Breast epithelium (tissue), 4 donors: ENCODE measurements at places on chromosomes 5 and 9.
A peak's percentile ranks its signal among the peaks of the same experiment; 100 is the strongest.

- H3K27ac ChIP-seq: no peak overlapping the region
- DNase-seq: no peak
- H3K4me3 ChIP-seq: no peak overlapping the region
- H3K4me1 ChIP-seq: no peaks in the 10 kb centered on the region
Measured at GRCh38 chr5:68699966-68700365, 393.8 kb upstream of the SLC30A5 start.

DNA sequence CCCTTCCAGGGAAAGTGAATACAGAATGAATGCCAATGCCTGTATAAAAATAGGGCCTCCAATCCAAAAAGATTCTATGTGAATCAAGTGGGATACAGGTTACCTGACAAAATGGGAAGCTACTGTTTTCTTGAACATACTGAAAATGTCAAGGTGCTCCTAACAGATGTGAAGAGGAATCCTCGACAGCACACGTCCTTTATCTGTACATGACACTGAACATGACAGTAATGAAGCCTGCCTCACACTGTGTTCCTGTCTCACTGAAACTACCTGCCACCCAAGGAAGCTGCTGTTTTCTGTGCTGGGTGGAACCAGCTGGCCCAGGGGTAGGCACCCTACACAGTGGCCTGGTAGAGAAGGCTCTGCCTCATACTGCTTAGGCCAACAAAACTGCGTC, 165.3 kb upstream of the RAPGEF1 start:
- no peak overlapping the region for H3K4me3 ChIP-seq
- H3K27me3 ChIP-seq: no peaks in the 10 kb centered on the region
- H3K36me3 ChIP-seq: no peaks in the 10 kb centered on the region
- H3K27ac ChIP-seq: no peak overlapping the region
- no peak for DNase-seq

GRCh38 chr9:137041124-137041523, 4.9 kb downstream of the NPDC1 start:
- DNase-seq: no peak
- no peaks in the 10 kb centered on the region for H3K27me3 ChIP-seq
- H3K36me3 ChIP-seq: no peaks in the 10 kb centered on the region
- H3K4me1 ChIP-seq: peaks cover 9% of the 10 kb centered on the region
- H3K4me3 ChIP-seq: peak overlapping the region; percentile 41

DNA sequence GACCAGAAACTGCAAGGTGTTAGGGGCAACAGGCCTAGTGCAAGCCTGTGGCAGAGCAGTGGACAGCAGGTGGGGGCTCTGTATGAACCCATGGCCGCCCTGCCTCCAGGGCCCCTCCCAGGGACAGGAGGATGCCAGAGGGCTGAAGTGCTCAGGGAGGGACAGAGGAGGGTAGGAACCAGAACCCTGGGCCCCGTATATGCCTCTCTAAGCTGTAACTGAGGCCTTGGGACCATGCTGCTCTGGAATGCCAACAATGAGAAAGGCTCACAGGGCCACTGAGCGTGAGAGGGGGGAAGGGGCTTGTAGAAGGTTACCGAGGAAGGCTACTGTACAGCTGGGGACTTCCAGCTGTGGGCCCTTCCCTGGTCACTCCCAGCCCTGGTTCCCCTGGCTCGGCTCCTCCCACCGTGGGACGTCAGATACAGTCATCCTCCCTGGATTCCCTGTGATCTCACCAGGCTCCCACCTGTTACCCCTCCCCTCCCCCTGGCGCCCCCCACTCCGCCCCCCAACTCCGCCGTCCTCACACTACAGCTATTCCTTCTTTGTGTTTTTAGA, 21.1 kb downstream of the AQP7 start:
- H3K4me3 ChIP-seq: no peak overlapping the region
- no peaks in the 10 kb centered on the region for H3K36me3 ChIP-seq
- no peaks in the 10 kb centered on the region for H3K27me3 ChIP-seq
- H3K4me1 ChIP-seq: no peaks in the 10 kb centered on the region

GRCh38 chr9:137899551-137900360, 22.2 kb downstream of the CACNA1B start:
- no peak overlapping the region for H3K4me3 ChIP-seq
- no peaks in the 10 kb centered on the region for H3K4me1 ChIP-seq
- H3K27me3 ChIP-seq: peaks cover 8% of the 10 kb centered on the region

- no peak for DNase-seq
- no peaks in the 10 kb centered on the region for H3K36me3 ChIP-seq
- H3K27ac ChIP-seq: no peak overlapping the region
- H3K4me1 ChIP-seq: no peaks in the 10 kb centered on the region
Measured at GRCh38 chr9:109118808-109119438, 824 bp downstream of the TMEM245 start.

GRCh38 chr5:32020271-32020670, 153.8 kb downstream of the GOLPH3 start:
- peaks cover 5% of the 10 kb centered on the region for H3K4me1 ChIP-seq
- no peaks in the 10 kb centered on the region for H3K36me3 ChIP-seq
- no peak overlapping the region for H3K27ac ChIP-seq
- H3K4me3 ChIP-seq: no peak overlapping the region
- no peaks in the 10 kb centered on the region for H3K27me3 ChIP-seq
- no peak for DNase-seq

GRCh38 chr5:142248853-142249462, 75.9 kb downstream of the SPRY4 start:
- peaks cover 4% of the 10 kb centered on the region for H3K4me1 ChIP-seq
- no peak overlapping the region for H3K4me3 ChIP-seq
- H3K27me3 ChIP-seq: no peaks in the 10 kb centered on the region
- H3K36me3 ChIP-seq: no peaks in the 10 kb centered on the region
- peak overlapping the region; percentile 23 for H3K27ac ChIP-seq

- peak within 1 kb of the TSS; percentile 81 for H3K4me3 ChIP-seq
- peak; percentile 63 for DNase-seq
- peaks cover 8% of the 10 kb centered on the region for H3K4me1 ChIP-seq
- no peaks in the 10 kb centered on the region for H3K27me3 ChIP-seq
- H3K27ac ChIP-seq: peak within 1 kb of the TSS; percentile 97
- no peaks in the 10 kb centered on the region for H3K36me3 ChIP-seq
Measured at GRCh38 chr5:78648359-78649210, at the start of gene LHFPL2. Gene LHFPL2 (minus strand): TSS chr5:78648772. CDS start chr5:78510213, 138,559 bp downstream.

DNA sequence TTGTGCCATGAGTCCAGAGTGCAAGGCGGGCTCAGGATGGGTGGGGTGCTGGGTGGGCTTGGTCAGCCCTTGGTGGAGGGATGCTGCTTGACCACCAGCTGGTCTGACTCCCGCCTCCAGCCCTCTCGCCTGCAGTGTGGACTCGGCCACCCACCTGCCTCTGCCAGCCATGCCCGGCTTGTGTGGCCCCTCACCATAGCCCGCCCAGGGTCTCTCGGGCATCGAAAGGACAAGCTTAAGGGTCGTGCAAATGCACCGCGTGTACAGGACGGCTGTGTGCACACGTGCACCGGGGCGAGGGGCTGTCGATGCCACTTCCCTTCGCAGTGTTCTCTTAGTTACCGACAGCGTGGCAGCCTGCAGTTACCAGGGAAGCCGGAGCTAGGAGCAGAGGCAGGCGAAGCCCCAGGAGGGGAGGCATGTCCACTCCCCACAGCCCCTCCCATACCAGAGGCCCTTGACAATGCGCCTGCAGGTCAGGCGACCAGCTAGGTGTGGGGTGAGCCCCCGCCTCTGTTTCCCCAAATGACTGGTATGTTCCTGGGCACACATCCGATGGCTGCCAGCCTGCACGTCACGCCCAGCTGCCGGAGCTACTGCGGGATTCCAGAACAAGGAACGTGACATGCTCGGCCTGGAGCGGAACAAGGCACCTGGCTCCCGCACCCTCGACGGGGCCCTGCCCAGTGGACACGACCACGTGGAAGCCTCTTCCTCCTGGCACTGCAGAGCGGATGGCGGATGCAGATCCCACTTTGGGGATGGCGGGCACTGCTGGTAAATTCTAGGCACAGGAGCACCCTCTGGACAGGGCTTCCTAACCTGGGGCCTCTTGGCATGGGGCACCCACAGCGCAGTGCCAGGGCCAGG, 7.8 kb downstream of the LCN9 start:
- H3K4me1 ChIP-seq: no peaks in the 10 kb centered on the region
- DNase-seq: no peak
- H3K27me3 ChIP-seq: peaks cover 41% of the 10 kb centered on the region
- no peaks in the 10 kb centered on the region for H3K36me3 ChIP-seq

DNA sequence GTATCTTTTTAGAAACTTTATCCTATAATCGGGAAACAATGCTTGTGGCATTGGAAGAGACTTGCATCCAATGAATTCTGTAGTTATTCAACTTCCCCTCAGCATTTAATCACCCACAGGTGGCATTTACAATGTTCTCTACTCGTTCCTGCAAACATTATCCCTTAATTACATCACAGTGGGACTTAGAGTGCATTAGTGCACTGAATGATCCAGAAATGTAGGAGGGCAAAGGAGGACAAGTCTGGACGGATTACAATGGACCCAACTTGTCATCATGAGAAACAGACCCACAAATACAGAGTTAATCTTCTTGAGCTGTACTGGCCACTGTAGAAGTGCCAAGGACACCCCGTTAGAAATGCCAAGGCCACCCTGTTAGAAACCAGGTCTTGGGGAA, 129.1 kb downstream of the DOCK8 start:
- no peaks in the 10 kb centered on the region for H3K36me3 ChIP-seq
- no peaks in the 10 kb centered on the region for H3K4me1 ChIP-seq
- H3K27ac ChIP-seq: no peak overlapping the region
- no peak for DNase-seq
- H3K4me3 ChIP-seq: no peak overlapping the region

GRCh38 chr9:126700903-126701812, 87.4 kb downstream of the LMX1B start:
- H3K27me3 ChIP-seq: no peaks in the 10 kb centered on the region
- peaks cover 12% of the 10 kb centered on the region for H3K4me1 ChIP-seq
- no peaks in the 10 kb centered on the region for H3K36me3 ChIP-seq
- H3K27ac ChIP-seq: no peak overlapping the region

DNA sequence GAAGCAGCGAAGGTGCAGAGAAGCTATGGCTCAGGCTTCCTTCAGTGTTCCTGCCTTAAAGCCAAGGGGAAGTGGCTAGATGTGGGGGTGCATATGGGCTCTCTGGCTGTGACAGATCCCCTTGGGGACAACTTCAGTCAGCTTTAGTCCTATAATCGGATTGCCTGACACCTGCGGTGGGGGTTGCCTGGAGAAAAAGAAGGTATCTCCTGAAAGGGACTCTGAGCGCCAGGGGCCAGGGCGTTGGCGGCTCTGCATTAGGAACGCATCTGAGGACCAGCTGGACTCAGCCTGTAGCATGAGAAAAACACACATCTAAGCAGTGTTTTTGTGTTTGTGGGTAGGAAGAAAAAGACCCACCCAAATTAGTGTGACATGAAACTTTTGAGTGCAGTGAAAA, 84.3 kb upstream of the OTULINL start:
- no peaks in the 10 kb centered on the region for H3K4me1 ChIP-seq
- no peak for DNase-seq
- H3K27ac ChIP-seq: no peak overlapping the region
- H3K27me3 ChIP-seq: no peaks in the 10 kb centered on the region
- H3K4me3 ChIP-seq: no peak overlapping the region
- no peaks in the 10 kb centered on the region for H3K36me3 ChIP-seq

GRCh38 chr9:93319301-93319991, 132.0 kb upstream of the FAM120A start:
- no peak overlapping the region for H3K4me3 ChIP-seq
- no peaks in the 10 kb centered on the region for H3K27me3 ChIP-seq
- no peak overlapping the region for H3K27ac ChIP-seq

- no peaks in the 10 kb centered on the region for H3K27me3 ChIP-seq
- DNase-seq: no peak
- no peaks in the 10 kb centered on the region for H3K4me1 ChIP-seq
- no peak overlapping the region for H3K4me3 ChIP-seq
- no peak overlapping the region for H3K27ac ChIP-seq
Measured at GRCh38 chr5:110478895-110479294, 247.6 kb downstream of the TMEM232 start.

GRCh38 chr9:79985772-79986171, 414.0 kb downstream of the TLE4 start:
- no peaks in the 10 kb centered on the region for H3K36me3 ChIP-seq
- H3K27me3 ChIP-seq: no peaks in the 10 kb centered on the region
- no peak for DNase-seq
- H3K27ac ChIP-seq: no peak overlapping the region
